ENCODE measurements at places on chromosomes 5 and 9.

- no peak for DNase-seq
Measured at GRCh38 chr5:73443829-73444498, 4.6 kb downstream of the FOXD1 start.

GRCh38 chr5:120314191-120314590 lies 149.9 kb upstream of the PRR16 start:
- DNase-seq = no peak

DNA sequence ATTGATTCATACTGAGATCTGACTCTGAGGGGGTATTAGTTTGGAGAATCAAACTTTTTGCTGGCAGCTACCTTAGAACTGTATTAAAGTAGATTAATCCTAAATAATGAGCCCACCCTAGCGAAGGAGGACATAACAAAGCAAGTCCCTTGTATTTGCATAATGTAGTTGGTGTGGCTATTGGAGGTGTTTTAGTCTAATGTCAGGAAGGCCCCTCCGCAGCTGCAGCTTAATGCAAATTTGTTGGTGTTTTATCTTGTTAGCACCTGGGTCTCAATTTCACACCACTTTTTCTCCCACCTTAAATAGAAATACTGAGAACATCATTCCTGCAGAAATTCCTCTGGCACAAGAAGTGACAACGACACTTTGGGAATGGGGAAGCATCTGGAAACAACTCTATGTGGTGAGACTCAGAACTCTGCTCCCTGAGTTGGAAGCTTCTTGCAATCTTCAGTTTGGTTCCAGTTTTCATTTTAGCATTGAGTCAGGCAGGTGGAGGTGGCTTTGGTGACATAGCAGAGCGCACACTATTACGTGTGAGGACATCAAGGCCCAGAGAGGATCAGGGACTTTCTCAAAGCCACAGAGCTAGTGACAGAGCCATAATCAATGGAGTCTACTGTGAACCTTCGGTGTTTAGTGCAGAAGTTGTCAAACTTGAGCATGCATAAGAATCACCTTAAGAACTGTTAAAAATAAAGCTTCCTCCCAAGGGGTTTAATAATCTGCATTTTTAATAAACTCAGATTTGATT lies 33.9 kb downstream of the DOCK2 start:
- no peak for DNase-seq

- DNase-seq = peak; percentile 55
Measured at GRCh38 chr9:93003552-93004407, 54.7 kb upstream of the SUSD3 start.

- DNase-seq = no peak
Measured at GRCh38 chr5:171755354-171755821, 30.2 kb upstream of the SMIM23 start.

DNA sequence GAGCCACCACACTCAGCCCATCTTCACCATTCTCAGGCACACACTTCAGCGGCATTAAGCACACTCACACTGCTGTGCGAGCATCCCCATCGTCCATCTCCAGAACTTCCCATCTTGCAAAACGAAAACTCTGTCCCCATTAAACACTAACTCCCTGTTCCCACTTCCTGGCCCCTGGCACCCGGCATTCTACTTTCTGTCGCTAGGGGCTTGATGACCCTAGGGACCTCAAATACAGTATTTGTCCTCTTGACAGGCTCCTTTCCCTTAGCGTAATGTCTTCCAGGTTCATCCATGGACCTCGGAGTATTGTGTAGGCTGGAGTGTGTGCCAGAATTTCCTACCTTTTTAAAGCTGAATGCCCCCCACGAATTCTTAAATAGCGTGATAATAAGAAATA lies 14.7 kb upstream of the UBAC1 start:
- no peak for DNase-seq

- DNase-seq = no peak
Measured at GRCh38 chr9:135813671-135814290, 93.6 kb downstream of the CAMSAP1 start.

DNA sequence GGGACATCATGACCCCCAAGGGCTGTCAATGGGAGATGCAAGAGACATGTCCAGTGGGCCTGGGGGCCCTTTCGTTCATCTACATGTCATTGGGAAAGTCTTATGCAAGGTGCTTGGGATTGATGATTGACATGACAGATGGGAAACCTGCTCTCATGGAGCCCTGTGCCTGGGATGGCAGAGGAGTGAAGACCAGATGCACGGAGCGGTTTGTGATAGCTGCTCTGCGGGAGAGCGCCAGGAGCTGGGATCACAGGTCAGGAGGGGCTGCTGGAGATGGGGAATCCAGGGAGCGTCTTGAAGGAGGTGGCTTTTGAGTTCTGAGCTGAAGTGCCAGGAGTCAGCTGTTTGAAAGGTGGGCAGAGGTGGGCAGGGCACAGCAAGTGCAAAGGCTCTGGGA lies 104.3 kb downstream of the FGF18 start:
- no peak for DNase-seq

DNA sequence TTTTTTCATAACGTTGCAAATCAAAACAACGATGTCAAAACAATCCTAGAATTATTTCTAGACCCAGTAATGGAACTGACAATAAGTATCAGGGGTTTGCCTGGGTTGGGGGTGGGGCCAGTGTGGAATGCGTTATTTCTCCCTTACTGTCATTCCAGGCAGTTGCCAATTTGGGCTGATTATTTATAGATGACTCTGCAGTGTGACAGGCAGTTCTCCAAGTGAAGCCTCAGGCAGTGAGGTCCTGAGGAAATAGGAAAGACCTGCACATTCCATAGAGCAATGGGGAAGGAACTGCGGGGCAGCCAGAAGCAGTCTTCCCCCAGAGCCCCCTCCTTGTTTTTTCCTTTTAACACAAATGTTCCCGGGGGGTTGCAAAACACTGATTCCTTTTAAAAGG lies 179.0 kb downstream of the YTHDC2 start:
- no peak for DNase-seq

- DNase-seq = no peak
Measured at GRCh38 chr5:144467792-144468191, 297.1 kb downstream of the KCTD16 start.

GRCh38 chr5:83277154-83277553 lies 194.4 kb upstream of the VCAN start:
- no peak for DNase-seq

DNA sequence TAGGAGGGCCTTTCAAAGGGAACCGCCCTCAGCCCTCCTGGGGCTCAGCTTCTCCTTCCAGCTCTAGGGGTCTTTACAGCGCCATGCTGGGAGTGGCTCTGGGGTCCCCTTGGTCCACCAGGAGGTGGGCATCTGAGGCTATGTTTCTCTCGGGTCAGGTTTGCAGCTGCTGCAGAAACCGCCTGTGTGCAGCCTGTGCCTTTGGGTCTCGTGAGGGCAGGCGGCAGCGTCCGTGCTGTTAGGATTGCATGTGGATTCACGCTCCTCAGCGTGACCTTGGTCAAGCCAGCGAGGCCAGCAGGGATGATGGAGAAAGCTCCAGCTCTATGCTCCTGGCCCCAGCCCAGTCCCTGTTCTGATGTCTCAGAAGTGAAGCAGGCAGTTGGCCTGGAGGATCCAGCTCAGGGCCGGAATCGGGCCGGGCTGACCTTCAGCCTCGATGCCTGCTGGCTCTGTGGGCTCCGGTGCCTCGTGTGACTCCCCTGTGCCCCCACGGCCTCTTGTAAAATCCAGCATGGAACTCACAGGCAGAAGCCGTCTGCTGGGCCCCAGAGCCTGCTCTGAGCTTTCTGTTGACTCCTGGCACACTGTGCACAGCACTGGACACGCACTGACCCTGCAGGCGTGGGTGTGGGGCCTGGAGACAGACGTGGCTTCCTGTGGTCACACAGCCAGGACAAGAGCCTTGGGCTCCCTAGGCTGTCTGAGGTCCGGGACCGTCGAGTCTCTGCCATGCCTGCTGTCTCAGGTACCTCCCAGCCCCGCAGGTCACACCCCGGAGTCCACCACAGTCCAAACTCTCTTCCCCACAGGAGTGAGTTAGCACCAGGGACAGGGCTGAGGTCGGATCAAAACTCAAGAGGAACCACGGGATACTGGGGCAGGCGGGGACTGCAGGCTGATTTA lies 54.3 kb downstream of the TRIP13 start:
- DNase-seq = no peak

DNA sequence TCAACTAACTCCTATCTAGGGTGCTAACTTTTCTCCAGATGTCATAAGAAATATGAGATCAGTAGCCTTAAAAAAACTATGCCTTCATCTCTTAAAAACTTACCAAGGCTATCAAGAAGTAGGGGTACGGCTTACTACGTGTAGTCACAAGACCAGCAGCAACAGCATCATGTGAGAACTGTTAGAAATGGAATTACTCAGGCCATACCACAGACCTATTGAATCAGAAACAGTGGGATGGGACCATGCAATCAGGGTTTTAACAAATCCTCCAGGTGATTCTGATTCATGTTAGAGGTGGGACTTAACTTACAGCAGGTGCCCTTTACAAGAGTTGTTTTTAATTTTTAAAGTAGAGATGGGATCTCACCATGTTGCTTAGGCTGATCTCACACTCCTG lies 4.6 kb downstream of the IFNE start:
- DNase-seq = no peak

- DNase-seq = no peak
Measured at GRCh38 chr9:136249877-136250559, 4.4 kb upstream of the QSOX2 start.

GRCh38 chr5:12614608-12615007 lies 710.4 kb upstream of the CTNND2 start:
- no peak for DNase-seq

GRCh38 chr5:57414857-57415256 lies 67.8 kb downstream of the ACTBL2 start:
- no peak for DNase-seq

DNA sequence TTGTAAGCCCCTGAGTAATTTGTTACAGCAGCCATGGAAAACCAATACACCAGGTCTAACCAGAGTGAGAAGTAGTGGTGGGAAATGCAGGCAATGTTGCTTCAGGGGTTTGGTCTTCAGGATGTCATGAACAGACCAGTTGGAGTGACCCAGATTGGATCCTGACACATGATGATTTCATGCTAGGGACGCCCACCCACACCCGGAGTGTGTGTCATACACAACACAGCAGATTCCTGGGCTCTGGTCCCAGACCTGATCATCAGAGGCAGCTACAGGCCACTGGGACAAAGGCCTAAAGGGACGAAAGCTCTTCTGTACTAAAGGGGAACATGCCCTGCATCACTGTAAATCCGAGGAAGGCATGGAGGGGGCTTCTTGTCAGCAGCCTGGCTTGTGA lies 194.2 kb downstream of the NSG2 start:
- DNase-seq = no peak

DNA sequence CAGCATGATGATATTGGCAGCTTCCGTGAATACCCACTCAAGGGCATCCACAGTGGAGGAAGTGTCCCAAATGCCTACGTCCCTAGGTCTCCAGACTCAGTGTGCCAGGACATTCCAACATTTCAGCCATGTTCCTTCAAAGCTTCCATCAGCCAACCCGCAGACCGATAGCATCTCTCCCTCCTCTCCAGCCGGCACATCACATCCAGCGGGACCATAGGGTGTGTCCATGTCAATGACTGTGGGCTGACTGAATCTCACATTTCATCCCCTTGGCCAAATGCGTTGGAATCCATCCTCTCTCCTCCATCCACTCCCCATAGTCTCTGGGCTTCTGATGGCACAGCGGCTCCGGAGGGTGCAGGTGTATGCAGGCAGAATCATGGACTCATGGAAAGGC lies 22.2 kb upstream of the GFPT2 start:
- no peak for DNase-seq

GRCh38 chr5:7747728-7748127 lies 103.2 kb downstream of the CFAP90 start:
- no peak for DNase-seq

DNA sequence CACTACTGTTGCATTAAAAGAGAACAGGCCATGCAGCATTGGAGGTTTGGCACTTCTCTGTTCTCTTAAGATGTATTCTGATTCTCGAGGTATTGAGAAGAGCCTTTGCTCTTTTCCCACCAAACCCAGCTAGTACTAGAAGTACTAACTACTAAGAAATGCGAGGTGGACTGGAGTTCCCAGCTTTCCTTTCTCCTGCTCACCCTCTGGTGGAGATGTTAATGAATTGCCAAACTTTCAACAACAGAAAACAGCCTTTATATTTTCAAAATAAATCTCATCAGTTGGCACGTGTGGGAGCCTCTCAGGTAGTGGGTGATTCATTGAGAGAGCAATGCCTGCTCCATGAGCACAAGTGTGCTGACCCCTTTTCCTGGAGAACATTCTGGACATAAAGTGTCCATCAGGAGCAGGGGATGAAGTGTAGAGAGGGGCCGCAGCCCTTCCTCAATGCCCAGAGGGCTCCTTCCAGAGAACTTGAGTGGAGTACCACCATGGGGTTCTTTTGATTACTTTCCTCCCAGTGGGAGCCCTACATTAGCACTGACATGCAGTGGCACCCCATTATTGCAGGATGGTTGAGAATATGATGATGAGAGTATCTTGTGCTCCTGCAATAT lies 45.7 kb downstream of the TMEM174 start:
- no peak for DNase-seq

- no peak for DNase-seq
Measured at GRCh38 chr5:10266137-10266536, 16.1 kb downstream of the CCT5 start.

DNA sequence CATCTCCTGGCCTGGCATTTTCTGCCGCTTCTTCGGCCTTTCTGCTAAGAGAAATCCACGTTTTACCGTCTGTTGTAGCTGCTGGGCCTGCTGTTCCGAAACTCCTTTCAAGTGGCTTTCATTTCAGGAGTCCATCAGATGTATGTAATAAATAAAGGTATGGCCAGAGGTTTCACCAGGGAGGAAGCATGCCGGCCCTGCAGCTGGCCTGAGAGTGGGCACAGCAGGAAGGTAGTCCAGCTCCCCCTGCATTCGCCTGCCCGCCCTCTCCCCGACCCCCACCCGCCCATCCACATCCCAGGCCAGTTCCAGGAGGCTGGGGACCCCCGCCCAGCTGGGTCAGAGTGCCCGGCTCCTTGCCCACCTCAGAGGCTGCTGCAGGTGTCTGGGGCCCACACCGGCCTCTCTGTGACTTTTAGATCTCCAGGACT lies 46.4 kb upstream of the EXOC3 start:
- no peak for DNase-seq

DNA sequence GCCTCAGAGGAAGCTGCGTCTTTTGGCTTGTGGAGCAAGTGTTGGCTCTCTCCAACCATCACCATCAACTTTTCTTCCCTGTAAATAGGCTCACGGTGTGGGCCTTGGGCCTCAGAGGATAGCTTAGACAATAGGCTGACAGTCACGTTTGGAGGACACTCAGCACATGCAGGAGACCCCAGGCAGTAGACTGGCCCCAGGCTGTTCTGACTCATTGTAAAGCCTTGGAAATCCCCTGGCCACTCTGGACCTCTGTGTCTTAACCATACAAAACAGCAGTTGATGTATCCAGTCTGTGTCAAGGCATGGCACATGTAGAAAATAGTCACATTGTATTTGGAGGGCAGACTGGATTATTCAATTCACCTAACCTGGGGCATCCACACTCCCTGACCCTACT lies 18.6 kb downstream of the CD74 start:
- no peak for DNase-seq

Data from activated T-cell treated with anti-CD3 and anti-CD28 coated beads for 1 hour (primary cell).